HT-29 (cell line): ENCODE measurements at places on chromosomes 1 and 21. TPM values are rescaled to one million over a fixed set of nuclear protein-coding genes. Genes with fewer than 3 reads are reported as not detected.
A peak's percentile ranks its signal among the peaks of the same experiment; 100 is the strongest.

The NPPB gene
- total RNA-seq, result not detected in 2 replicates

The HSD11B1 gene
- total RNA-seq, result not detected in 2 replicates

GRCh38 chr1:58785442-58786058 is 1.7 kb upstream of the JUN start:
- DNase-seq, result peak; percentile 88

The NECTIN4 gene
- 8.6 and 10.4 TPM in 2 replicates for total RNA-seq

DNA sequence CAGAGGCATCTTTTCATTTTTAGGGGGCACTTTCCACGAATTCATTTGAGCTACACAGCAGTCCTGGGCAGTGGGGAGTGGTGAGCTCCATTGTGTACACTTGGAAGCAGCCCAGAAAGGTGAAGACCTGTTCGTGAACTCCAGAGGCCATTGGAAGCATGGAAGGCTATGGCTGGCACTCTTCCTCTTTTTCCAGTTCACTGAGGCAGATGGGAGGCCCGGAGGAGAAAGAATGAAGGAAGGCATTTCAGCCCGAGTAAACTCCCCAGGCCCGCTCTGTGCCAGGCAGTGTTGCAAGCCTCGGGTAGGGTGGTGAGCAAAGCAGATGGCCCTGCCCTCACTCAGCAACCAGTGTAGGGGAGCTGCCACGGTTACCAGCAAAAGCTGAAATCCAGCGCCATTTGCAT is 673 bp upstream of the DHCR24 start:
- DNase-seq, result no peak

The WNT4 gene
- total RNA-seq, result 0.39 and 0.53 TPM in 2 replicates

The DPM3 gene
- total RNA-seq, result 86.2 and 100 TPM in 2 replicates

GRCh38 chr1:227775841-227776240 is 39.6 kb upstream of the PRSS38 start:
- DNase-seq, result no peak

DNA sequence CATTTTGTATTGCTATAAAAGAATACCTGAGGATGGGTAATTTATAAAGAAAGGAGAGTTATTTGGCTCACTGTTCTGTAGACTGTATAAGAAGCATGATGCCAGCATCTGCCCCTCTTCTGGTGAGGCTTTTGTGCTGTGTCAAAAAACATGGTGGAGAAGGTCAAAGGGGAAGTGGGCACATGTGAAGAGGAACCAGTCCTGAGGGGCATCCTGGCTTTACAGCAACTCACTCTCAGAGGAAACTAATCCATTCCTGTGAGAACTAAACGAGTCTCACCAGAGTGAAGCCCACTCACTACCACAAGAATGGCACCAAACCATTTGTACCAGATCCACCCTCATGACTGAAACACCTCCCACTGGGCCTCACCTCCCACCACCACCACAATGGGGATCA is 18.8 kb upstream of the SELP start:
- DNase-seq, result no peak

GRCh38 chr1:228064741-228065542 is 17.6 kb upstream of the ARF1 start:
- no peak for DNase-seq

The DCST1 gene
- total RNA-seq, result 0.05 TPM in 1 of 2 replicates, not detected in the other

DNA sequence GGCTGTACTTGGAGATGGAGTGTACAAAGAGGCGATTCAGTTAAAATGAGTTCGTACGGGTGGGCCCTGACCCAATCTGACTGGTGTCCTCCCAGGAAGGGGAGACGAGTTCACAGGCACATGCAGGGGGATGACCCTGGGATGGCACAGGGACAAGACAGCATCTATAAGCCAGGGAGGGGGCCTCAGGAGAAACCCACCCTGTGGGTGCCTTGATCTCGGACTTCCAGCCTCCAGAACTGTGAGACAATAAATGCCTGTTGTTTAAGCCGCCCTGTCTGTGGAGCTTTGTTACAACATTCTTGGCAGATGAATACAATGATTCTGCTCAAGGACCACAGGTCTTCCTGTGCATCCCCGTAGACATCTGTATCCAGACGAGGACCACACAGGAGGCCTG is 14.6 kb upstream of the CLDN14 start:
- DNase-seq, result no peak

GRCh38 chr1:111736548-111737215 is 2.5 kb downstream of the INKA2 start:
- no peak for DNase-seq

DNA sequence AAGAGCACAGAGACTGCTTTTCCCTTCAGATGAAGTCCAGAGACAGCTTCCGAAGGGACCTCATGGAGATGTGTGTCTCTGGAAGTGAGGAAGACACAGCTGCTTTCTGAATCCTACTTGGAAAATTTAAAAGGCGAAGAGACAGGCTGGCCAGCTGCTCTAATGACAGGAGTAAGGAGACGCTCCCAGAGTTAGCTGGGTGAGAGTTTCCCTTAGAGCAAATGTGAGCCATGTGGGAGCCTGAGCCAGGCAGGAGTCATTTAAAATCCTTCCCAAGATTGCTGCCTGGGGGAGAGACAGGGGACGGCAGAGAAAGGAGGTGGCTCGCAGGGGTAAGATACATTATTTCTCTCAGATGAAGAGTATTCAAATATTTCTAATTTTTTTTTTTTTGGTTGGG is 53.1 kb downstream of the ZNF326 start:
- no peak for DNase-seq

The TLCD4 gene
- total RNA-seq, result 1.3 and 1.4 TPM in 2 replicates

DNA sequence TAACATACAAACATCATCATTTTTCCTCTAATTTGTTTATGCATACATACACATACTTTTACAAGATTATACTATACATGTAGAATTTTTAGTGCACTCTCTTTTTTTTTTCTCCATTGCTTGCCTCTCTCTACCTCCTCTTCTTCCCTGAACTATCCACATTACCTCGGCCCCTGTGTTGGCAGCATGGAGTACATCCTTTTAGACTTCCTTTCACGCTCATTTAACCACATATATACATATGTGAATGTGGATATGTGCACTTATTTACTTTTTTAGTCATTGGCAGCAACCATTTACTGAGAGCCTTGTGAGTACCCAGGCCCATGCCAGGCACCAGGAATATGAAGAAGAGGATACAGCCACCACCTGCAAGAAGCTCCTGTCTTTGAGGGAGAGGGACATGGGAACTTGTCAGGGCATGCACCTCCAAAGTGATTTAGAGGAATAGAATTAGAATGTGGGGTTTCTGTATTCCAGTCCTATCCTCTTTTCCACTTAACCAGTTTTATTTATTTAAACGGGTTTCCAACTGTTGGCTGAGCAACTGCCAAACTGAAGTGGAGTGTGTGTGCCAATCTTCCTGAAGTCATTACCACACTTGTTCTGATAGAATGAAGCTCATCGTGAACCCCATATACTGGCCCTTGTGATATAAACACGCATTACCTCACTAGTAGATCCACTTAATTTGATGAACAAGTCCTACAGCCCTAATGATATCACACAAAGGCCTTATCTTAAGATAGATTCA is 212.6 kb downstream of the TNR start:
- no peak for DNase-seq

The MRAP gene
- total RNA-seq, result not detected in 2 replicates

The SH2D1B gene
- not detected in 2 replicates for total RNA-seq

GRCh38 chr1:156862997-156863599 is 2.4 kb downstream of the NTRK1 start:
- DNase-seq, result no peak

DNA sequence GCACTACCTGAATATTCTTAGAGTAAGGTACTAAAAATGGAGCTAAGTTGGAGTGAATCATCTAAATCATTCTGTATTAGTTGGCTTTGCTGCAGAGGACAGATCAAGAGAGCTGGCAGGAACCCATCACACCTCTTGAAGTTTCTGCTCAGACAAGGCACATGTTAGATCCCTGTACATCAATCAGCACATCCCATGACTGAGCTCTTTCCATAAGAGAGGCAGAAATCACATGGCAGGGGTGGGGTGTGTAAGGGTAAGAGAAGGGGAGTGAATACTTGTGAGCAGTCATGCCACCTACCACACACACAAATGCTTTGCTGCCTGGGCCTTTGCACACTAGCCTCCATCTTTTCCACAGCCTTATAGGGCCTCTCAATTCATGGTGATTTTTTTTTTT is 214.4 kb downstream of the SLC35F3 start:
- no peak for DNase-seq

GRCh38 chr21:30629200-30629599 is 5.8 kb upstream of the KRTAP20-2 start:
- no peak for DNase-seq

The USH2A gene
- total RNA-seq, result not detected in 2 replicates

The CD101 gene
- total RNA-seq, result 0.05 and 0.33 TPM in 2 replicates

- no peak for DNase-seq
Observed at GRCh38 chr1:229022595-229023333, 248.1 kb upstream of the RAB4A start.

The RHBDL2 gene
- 8.5 and 12.3 TPM in 2 replicates for total RNA-seq

The FAM72D gene
- 1.8 and 3.5 TPM in 2 replicates for total RNA-seq

- DNase-seq, result no peak
Observed at GRCh38 chr21:45407629-45408247, 2.8 kb downstream of the COL18A1 start.

DNA sequence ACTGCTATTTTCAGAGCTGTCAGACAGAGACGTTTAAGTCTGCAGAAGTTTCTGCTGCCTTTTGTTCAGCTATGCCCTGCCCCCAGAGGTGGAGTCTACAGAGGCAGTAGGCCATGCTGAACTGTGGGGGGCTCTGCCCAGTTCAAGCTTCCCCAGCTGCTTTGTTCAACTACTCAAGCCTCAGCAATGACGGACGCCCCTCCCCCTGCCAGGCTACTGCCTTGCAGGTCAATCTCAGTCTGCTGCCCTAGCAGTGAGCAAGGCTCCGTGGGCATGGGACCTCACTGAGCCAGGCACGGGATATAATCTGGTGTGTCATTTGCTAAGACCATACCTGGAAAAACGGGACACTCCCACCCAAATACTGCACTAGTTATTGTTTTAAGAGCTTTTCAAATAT is 219.7 kb downstream of the BRINP3 start:
- DNase-seq, result no peak

GRCh38 chr1:84781946-84782771 is 91.9 kb upstream of the SSX2IP start:
- peak; percentile 82 for DNase-seq

DNA sequence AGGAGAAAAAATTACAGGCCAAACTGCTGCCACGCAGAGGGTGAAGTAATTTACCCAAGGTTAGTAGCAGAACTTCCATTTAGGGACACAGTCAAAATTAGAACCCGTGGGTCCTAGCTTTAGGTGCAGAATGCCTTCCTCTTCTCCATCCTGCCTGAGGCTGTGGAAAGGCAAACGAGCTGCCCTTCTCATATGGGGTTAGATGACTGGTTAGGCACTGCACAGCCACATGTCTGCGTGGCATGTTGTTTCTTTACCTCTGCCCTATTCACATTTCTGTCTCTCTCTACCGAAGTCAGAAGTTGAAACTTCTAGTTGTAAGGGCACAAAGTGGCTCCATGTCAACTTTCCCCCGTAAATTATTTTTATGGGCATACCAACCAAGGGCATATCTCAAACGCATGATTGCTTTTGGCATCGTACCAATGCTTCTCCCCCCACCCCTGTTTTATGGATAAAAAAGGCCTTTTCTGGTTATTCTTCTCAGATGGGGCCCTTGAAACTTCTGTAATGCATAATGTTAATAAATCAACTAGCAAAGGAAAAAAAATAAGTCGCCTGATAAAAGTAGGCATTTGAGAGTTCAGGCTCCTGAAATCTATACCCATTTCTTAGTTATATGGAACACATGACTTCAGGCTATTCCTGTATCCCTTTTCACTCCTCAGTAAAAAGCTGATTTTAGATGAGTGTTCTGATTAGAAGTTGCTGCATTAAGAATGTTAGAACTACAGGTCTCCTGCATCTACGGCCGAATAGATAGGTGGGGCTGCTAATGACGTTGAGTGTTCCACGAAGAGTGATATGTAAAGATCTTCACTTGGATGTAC is 139.6 kb upstream of the NRIP1 start:
- DNase-seq, result peak; percentile 31

The OLIG1 gene
- total RNA-seq, result not detected in 2 replicates

The LRRC8C gene
- total RNA-seq, result 2.9 TPM in 2 replicates

GRCh38 chr1:118788463-118788862 is 199.7 kb downstream of the TBX15 start:
- DNase-seq, result peak; percentile 12

GRCh38 chr21:24617819-24618218 is 989.5 kb downstream of the MRPL39 start:
- no peak for DNase-seq

- no peak for DNase-seq
Observed at GRCh38 chr1:9016455-9016854, 9.8 kb downstream of the SLC2A7 start.

DNA sequence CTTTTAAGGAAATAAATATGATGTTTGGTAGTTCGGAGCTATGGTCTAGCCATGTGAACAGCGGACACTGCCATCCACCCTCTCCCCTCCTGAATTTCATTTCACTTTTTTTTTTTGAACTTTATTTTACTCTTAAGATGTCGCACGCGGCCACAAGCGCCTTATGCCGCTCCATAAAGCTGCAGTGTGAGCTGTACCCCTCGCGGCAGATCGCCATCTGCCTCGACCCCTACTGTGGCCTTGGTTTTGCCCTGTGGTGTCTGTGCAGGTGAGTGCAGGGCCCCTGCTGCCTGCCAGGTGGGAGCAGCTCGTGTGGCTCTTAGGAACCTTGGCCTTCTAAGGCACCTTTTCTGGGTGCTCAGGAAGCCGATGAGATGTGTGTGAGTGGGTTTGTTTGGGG is 48.1 kb downstream of the S100B start:
- no peak for DNase-seq
